Activated CD4-positive, alpha-beta T cell treated with anti-CD3 and anti-CD28 coated beads for 1 hour (primary cell): ENCODE measurements at places on chromosomes 3 and 15.

DNA sequence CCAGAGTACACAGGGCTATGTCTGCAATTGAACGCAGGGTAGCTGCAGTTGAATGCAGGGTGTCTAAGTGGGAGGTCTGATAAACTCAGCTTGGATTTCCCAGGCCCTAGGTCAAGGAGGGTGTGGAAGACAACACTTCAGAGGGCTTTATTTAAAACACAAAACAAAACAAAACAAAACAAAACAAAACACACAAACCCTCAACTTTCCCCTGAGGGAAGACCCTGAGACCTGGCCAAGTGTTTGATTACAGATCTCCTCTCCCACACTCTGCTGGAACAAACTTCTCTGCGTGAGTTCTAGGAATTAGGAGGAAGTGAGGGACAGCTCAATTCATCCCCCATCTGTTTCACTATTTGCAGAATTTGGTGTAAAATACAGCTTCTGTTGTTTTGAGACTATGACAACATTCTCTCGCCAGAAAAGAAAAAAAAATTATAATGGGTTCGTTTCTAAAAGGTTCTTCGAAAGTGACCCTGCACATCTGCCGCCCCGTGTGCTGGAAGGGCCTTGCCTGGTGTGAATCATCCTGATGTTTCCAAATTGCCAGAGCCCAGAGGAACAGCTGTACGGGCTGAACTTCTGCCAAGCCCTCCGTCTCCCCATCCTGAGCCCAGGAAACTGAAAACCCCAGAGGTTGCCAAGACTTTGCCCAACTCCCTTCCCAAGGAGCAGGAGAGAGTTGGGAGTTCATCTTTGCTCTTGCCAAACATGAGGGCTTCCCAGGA is 73.3 kb upstream of the RAD18 start:
- DNase-seq = no peak

DNA sequence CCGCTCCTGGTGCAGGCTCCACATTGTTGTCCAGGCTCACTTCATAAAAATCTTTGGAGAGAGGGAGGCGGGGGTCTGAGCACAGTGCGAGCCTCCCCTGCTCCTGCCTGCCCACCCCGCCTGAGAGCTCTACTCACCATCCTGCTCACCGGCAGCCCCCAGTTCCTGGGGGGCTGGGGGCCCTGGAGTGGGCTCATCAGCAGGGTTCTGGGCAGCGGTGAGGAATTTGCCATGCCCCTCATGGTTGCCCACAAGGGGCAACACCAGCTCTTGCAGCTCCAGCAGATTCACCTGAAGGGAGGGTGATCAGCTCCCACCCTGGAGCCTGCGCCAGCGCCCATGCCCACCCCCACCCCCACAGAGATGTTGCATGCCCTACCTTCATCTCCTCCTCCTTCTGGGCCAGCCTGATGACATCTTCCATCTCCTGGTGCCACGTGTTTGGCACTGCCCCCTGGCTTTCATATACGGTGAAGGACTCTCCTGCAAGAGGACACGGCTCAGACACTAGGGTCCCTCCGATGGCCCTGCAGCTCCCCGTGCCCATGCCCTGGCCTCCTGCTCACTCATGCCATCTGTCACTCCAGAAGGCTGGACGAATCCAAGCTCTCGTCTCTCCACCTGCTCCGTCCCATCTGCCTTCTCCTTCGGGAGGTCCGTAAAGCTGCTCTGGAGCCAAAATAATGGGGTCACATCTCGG is 162.1 kb downstream of the TBC1D2B start:
- no peak for DNase-seq

- no peak for DNase-seq
Measured at GRCh38 chr3:112632596-112632995, 8.3 kb downstream of the CCDC80 start.

GRCh38 chr15:70385052-70385451 is 287.3 kb upstream of the TLE3 start:
- DNase-seq = no peak

DNA sequence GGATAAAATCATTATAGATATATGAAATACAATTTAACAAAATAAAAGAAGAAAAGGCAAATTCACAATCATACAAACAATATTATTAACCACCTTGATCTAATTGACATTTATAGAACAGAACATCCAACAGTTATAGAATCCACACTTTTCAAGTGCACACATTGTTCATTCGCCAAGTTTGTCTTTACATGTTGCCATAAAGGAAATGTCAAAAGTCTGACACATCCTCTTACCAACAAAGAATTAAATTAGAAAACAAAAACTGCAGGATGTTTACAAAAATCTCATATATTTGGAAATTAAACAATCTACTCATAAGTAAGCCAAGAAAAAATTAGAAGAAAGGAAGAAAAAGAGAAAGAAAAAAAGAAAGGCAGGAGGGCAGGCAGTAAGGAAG is 909.2 kb upstream of the EPHA6 start:
- DNase-seq = no peak

DNA sequence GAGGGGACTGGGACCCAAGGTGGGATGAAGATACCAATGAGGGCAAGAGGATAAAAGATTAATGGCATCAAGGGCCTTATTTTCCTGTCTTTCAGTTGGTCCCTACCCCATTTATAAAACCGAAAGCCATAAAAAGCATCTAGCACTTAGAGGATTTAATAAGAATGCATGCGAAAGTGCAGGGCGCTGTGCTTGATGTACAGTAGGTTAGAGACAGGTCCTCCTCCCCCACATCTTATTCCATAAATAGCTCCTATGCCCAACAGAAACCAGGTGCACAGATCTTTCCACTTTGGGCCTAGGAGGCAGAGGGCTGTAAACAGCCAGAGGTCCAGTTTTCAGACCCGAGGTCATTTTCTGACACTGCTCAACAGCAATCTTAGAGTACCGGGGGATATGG is 1.2 kb downstream of the LPCAT4 start:
- DNase-seq = no peak

DNA sequence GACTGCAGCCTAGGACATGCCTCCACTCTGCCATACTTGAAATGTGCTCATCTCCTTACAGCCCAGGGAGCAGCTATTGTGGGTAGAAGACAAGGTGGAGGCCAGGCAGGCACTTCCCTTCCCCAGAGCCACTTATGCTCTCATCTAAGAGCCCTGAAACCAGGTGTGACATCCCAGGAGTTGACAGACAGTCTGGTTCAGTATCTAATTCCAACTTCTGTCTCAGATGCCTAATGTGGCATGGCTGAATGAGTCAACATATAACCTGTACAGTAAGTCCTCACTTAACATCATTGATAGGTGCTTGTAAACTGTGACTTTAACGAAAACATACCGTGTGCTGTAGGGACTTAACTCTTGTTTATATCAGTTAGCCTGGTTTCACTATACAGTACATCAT is 1.2 kb upstream of the CAPN3 start:
- no peak for DNase-seq

- DNase-seq = no peak
Measured at GRCh38 chr3:47244531-47245100, 38.0 kb downstream of the KIF9 start.

DNA sequence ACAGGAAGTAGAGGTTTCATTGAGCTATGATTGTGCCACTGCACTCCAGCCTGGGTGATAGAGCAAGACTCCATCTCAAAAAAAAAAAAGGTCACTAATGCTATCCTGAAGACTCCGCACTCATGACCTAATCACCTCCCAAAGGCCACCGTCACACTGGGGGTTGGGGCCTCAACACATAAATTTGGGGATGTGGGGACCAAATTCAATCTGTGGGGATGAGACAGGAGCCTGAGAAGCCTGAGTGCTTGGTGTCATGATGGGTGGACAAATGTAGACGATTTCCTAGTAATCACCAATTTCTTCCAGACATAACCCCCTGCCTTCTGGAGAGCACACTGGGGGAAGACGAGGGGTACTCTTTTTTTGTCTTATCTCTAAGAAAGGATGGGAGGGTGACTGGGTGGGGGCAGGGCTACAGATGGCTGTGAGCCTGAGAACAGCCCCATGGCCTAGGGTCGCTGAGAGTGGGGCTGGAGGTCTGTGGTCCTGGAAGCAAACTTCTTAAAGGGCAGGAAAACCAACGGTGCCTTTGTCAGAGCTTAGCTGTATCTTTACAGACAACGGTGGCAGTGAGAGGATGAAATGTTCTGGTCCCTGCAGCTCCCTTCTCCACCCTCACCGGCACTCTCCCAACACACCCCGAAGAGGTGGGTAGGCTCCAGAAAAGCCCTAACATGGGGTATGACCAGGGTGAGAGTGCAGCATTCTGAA is 16.6 kb upstream of the KLF13 start:
- DNase-seq = no peak

- no peak for DNase-seq
Measured at GRCh38 chr3:188646592-188646991, 492.6 kb downstream of the LPP start.

DNA sequence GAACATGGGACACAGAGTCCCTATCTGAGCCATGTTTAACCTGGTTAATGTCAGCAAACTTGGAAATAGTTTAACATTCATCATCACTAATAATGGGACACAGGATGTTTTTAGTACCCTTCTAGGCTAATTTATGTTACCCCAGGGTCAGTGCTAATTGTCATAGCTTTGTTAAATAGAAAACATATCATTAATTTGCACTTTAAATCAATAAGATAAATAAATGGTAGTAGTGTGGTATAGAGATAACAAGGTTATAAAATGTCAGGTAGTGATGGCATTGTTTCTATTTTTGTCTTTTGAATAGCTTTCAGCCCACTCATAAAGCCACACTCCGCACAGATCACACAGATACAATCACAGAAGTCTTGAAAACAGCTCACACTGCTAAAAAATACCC is 534.9 kb downstream of the MECOM start:
- DNase-seq = no peak

GRCh38 chr15:57150066-57150865 is 226.0 kb upstream of the CGNL1 start:
- no peak for DNase-seq

- DNase-seq = no peak
Measured at GRCh38 chr3:155912579-155913190, 42.2 kb downstream of the GMPS start.

DNA sequence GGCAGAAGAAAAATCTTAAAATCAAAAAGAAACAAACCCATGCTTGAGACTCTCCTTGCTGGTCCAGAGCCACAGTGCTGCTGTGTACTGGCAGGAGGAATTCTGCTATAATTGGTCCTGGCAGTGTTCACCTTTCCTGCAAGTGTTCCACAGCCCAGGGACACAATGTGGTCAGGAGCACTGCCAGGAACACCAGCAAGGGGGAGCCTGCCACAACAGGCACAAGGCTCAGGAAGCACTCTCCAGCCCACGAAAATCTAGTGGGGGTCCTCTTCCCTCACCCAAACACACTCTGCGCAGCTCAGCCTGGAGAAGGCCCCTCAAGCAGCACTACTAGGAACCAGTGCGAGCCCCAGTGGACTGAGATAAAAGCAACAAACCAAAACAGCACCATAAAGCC is 92.9 kb downstream of the UBE3A start:
- no peak for DNase-seq

DNA sequence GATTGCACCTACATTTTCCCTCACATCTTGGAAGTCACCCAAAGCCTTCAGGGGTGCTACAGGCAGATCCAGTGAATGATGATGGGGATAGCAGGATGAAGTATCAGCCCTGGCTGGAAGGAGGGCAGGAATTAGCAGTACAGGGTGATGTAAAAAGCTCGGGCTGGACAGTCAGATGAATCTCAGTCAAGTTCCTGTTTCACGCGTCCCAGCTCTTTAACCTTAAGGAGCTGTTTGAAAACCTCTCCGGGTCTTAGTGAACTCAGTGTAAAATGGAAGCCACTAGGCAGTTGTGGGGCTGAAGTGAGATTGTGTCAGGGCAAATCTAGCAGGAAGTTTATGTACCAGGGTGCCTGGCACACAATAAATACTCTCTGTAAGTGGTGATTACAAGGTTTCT is 166.4 kb upstream of the PROK2 start:
- no peak for DNase-seq

GRCh38 chr3:161879470-161879869 is 382.9 kb downstream of the OTOL1 start:
- DNase-seq = no peak

GRCh38 chr3:6733699-6734394 is 127.1 kb upstream of the GRM7 start:
- DNase-seq = no peak

- DNase-seq = no peak
Measured at GRCh38 chr3:16013568-16013967, 160.9 kb upstream of the GALNT15 start.

GRCh38 chr15:89967881-89968280 is 33.2 kb upstream of the ZNF710 start:
- no peak for DNase-seq

DNA sequence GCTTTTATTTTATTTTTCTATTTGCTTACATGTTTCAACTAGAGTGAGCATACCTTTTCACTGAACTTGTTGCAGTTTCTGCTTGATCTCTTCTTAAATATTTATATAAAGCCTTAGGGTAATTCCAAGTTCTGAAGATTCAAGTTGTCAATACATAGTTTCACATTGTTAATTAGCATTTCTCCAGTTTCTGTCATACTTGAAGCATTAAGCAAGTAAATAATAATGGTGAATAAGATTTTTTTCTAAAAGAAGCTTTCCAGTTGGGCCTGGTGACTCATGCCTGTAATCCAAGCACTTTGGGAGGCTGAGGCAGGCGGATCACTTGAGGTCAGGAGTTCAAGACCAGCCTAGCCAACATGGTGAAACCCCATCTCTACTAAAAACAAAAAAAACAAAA is 53.9 kb downstream of the CALML4 start:
- no peak for DNase-seq

DNA sequence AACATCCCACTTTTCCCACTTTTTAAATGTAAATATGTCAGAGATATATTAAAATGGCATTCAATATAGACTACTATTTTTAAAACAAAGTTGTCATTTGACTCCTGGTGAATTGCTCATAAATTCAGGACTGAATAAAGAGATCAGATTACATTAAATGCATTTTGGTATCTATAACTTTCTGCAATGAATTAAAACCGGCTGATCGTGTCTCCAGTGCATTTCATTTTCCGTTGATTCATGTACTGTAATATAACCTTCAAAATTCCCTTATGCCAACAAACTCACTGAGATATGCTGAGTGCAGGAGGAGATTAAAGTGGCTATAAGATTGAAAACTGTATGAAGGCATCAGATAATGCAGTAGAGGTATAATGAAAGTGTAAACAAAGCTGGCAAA is 361.1 kb upstream of the CDIN1 start:
- no peak for DNase-seq

- no peak for DNase-seq
Measured at GRCh38 chr15:51672913-51673857, 8.1 kb upstream of the SCG3 start.

DNA sequence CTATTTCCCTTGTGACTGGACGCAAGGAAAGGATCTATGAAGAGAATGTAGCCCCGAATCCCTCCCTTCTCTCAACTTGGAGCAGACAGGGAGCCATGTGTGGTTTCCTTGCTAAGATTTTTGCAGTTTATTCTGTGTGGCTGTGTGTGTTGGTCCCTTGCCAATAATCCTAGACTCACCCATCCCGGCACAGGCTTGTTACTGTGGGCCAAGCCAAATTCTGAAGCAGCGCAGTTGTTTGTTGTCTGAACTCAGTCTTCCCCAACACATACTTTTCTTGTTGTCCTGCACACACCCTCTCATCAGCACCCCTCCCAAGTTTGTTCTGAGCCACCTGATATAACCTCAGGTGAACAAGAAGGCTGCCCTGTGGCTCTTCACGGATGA is 193.3 kb upstream of the CTDSPL start:
- no peak for DNase-seq

GRCh38 chr3:88151358-88151757 is 1.6 kb downstream of the C3orf38 start:
- no peak for DNase-seq

GRCh38 chr3:105334138-105334882 is 32.4 kb upstream of the ALCAM start:
- DNase-seq = no peak

- no peak for DNase-seq
Measured at GRCh38 chr3:16723978-16724377, 118.8 kb upstream of the DAZL start.

GRCh38 chr15:97909291-97909891 is 51.1 kb upstream of the ARRDC4 start:
- peak; percentile 37 for DNase-seq
